ENCODE measurements at places on chromosomes 5 and 9.

- no peak for DNase-seq
Measured at GRCh38 chr9:83698976-83699585, 8.7 kb downstream of the UBQLN1 start.

DNA sequence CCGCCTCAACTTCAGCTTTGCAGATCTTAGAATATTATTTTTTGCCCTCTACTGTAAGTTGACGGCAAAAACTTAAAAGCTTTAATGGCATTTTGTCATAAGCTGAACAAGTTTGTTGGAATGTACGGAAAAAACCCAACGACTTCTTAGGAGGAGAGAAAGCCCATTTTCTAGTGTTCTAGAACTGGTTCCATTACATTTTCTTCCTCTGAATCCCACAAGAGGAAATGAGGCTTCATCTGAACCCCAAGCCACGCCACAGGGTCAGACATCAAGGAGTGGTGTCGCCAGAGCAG lies 113.7 kb downstream of the LHFPL2 start:
- DNase-seq = no peak

- no peak for DNase-seq
Measured at GRCh38 chr9:28887188-28887884, 1314.1 kb upstream of the C9orf72 start.

DNA sequence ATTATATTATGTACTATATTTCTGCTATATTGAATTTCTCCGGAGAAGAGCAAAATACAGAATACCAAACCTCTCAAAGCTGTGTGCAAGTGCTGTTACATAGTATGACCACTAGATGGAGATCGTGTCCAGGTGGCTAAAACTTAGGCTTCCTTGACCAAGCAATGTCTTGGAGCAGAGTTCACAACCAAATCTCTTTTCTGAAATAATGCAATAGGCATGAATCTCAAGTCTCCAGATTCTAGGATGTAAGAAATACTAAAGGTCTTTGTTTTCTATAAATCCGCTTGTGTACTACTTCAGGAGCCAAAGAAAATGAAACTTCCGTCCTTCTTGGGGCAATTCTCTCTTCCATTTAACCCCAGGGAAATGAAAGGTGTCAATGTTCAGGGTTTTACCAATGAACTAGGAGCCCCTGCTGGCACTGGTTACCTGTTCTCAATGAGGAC lies 181.5 kb upstream of the RAI14 start:
- DNase-seq = no peak

GRCh38 chr5:133065471-133065870 lies 13.7 kb downstream of the HSPA4 start:
- DNase-seq = no peak

- no peak for DNase-seq
Measured at GRCh38 chr5:80151890-80152289, 104.0 kb downstream of the SERINC5 start.

GRCh38 chr9:76203373-76203772 lies 190.9 kb downstream of the RFK start:
- no peak for DNase-seq

GRCh38 chr9:114476891-114477469 lies 28.3 kb downstream of the WHRN start:
- no peak for DNase-seq

GRCh38 chr9:133967024-133967741 lies 24.9 kb downstream of the VAV2 start:
- DNase-seq = no peak

- no peak for DNase-seq
Measured at GRCh38 chr5:139752506-139753473, 42.8 kb upstream of the PSD2 start.

- no peak for DNase-seq
Measured at GRCh38 chr9:137089232-137089947, 2.6 kb downstream of the MAN1B1 start.

DNA sequence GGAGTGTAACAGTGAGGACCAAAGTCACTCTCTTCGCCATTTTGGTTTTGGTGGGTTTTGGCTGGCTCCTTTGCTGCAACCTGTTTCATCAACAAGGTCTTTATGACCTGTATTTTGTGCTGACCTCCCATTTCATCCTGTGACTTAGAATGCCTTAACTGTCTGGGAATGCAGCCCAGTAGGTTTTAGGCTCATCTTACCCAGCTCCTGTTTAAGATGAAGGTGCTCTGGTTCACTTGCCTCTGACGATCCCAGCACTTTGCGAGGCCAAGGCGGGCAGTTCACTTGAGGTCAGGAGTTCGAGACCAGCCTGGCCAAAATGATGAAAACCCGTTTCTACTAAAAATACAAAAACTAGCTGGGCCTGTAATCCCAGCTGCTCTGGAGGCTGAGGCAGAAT lies 1.8 kb upstream of the CKS2 start:
- DNase-seq = no peak

DNA sequence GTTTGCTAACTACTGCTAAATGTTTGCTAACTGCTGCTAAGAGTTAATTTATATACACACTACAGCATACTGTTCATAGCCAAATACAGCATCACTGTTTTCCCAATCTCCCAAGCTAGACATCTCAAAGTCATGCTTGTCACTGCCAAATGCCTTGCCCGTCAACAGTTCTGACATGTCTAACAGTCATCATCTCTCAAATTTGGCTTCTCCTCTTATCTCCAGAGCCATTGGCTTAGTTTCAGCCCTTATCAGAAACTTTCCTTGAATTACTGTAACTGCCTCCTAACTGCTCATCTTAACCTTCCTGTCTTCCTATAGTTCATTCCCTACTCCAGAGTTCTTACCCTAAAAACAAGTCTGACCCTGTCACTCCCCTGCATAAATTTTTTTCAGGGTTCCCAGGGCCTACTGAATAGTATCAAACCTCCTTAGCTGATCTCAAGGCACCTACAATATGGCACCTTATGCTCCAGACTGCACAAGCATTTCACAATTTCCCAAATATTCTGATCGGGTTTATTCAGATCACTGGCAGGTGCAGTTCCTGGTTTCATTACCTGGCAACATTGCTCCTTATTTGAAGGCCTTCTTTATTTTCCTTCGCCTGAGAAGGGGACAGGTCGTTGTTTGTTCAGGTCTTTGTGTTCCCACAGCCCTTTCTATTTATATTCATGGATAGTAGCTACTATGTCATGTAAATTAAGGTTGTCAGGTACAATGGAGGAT lies 55.9 kb upstream of the ANKRD55 start:
- DNase-seq = no peak

GRCh38 chr5:111557686-111558085 lies 45.4 kb upstream of the STARD4 start:
- no peak for DNase-seq

Data from stimulated activated CD8-positive, alpha-beta memory T cell treated with anti-CD3 and anti-CD28 coated beads, Interleukin-15, amount 100 ng/mL, for 4 hours (primary cell).